NCI-H69 (cell line): ENCODE measurements at places on chromosomes 2 and 18.
A peak's percentile ranks its signal among the peaks of the same experiment; 100 is the strongest.

DNA sequence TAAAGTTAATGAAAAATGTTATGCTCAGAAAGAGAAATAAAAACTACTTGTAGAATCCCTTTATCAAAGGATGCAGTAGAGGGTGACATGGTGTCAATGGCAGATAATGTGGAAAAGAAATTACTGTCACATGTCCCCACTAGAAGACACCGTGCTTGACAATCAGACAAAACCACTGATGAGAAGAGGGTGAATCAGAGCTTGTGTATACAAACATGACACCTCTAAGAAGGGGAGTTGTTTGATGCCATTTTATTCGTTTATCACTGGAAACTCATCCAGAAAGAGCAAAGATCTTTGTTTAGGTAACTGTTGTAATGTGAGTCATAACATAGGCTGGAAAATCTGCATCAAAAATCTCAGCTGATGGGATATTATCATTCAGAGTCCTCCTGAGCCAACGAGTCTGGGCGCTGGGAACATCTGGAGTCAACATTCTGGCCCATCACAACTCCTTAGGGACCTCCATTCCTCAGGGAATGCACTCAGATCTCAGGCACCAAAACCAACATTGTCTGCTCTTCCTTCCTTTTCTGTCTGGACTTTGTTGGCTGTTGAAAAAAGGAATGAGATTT lies 49.5 kb upstream of the RAB12 start:
- peak; percentile 54 for DNase-seq

DNA sequence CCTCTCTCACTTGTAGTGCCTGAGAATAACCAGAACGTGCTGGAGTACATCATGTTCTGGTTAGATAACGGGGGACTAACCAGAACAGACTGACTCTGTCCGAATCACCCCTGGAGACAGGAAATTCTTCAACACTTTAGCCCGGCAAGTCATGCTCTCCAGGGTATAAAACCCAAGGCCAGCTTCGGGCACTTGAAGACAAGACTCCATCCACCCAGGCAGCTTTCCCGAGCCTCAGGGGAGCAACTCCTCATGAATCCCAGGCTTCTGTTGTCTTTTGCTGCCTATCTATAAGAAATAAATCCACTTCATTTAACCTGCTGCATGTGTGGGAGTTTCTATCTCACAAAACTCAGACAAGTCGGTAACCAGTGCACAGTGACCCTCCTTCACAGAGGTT lies 99.6 kb downstream of the KCNF1 start:
- no peak for DNase-seq

DNA sequence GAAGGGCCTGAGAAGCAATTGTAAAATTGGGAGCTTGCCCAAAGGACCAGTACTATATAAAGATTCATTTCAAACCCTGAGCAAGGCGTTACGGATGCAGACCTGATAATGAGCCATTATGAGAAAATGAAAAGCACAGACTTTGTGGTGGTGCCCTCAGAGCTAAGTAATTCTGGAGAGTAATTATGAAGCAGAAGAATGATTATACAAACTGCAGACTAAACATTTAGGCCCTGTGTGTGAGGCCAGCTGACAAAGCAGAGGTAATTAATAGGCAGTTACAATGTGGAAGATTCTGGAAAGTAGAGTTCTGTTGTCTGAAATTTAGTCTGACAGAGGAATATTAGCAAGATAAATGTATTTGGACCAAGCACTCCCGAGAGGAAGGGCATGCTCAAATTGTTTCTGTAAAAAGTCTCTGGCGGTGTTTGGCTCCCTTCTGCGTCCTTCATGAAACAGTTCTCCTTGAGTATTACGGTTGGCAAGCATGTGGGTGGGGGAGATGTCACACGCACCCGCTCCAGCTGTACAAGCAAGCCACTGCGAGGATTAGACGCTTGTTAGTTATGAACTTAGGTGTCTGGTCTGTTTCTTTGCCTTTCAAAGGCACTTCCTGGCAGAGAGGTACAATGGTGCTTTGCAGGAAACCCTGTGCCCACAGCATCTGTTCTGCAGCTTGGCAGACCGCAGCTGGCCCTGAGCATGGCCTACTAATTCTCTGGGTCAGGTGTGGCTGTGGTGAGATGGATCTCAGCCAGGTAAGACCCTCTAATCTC lies 45.5 kb downstream of the CDC42EP3 start:
- peak; percentile 90 for DNase-seq

DNA sequence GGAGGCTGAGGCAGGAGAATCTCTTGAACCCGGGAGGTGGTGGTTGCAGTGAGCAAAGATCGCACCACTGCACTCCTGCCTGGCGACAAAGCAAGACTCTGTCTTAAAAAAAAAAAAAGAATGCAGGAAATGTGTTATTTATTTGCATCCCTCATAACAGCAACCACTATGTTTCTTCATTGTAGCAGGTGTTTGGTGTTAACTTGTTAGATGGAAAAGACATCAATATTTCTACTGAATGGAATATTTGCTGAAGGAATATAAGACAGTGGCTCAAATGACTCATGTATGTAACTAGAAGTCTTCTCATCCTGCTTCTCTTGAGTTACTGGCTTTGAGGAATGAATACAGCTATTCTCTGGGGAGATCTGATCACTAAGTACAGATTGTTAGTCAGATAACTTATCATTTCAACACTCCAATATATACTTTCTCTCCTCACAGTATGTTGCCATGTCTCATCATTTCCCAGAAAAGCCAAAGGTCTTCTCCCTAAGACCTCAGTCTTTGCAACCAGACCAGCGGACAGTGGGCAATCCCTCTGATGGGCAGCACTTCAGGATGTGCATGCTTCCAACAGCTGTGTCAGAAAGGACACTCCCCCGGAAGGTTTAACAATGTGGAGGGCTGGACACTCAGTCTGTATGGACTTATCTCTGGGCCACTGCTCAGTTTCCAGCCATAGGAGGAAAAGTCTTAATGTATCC lies 104.4 kb upstream of the STK17B start:
- peak; percentile 38 for DNase-seq

DNA sequence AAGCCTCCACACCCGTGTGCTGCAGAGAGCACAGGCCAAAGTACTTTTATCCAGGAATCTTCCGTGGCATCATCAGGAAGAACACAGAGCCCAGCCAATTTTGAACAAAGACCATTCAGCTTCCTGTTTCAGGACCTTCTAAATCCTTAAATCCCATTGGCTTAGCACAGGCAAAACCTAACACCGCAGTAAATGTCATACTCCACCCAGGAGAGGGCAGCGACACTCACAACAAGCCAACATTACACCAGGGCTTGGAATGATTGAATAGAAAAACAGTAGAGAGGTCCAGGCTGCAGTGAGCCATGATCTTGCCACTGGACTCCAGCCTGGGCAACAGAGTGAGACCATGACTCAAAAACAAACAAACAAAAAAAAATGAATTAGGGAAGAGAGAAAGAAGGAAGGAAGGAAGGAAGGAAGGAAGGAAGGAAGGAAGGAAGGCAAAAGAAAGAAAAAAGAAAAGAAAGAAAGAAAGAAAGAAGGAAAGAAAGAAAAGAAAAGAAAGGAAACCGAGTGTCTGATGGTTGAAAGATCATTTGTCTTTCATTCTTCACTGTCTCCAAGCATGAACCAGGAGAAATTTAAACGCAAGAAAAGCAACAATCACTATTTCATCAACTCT lies 144.6 kb upstream of the SATB2 start:
- DNase-seq = peak; percentile 79

DNA sequence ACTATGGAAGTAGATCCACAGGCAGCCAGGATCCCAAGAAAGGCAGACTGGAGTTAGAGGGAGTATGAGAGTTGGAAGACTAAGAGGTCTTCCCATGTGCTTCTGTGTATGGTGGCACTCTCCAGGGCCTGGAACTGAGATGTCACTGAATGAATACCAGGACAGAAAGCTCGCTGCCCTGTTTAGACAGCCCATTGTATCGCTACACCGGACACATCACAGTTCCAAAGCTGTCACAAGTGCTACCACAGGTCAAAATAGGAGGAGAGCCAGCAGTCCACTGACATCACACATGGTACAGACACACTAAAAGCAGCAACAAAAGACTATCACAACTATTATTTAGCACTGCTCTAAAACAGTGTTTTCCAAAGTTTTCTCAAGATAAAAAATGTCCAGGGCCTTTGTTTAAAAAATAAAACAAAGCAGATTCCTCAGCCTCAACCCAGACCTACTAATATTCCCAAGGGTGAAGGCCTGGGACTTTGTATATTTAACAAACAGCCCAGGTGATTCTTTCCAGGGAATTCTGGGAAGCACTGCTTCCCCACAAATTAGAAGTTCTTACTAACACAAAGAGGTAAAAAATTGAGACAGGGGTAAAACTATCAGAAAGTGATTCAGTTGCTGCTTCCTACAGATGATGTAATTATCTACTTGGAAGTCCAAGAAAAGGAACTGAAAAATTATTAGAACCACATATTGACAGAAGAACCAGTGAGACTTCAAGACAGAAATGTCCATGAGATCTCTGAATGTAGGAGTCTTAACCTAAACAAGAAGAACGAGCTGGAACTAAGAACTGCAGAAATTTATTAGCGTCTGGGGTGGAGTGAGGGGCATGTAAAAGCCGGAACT lies 116.0 kb downstream of the DTNB start:
- no peak for DNase-seq

- no peak for DNase-seq
Measured at GRCh38 chr2:204570421-204570820, 25.1 kb downstream of the PARD3B start.

- no peak for DNase-seq
Measured at GRCh38 chr2:104344306-104344705, 509.6 kb upstream of the POU3F3 start.

DNA sequence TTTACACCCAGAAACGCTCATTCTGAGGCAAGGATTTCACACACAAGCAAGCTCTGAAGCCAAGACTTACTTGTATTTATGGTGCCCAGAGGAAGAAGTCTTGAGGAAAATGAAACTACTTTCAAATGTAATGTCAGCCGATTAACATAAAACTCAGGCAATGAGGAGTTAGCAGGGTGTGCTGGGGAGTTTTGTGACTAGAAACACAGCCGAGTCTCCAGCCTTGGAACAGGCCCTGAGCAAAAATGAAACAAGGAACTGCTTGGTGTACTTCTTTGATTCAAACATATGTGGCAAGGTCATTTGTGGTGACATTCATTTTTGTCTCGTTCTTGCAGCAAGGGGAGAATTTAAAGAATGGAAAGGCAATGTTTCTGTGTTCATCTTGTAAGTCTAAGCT lies 4.5 kb downstream of the DYTN start:
- no peak for DNase-seq

- DNase-seq = peak; percentile 48
Measured at GRCh38 chr2:2787301-2787907, 456.3 kb upstream of the MYT1L start.
